ENCODE measurements at places on chromosomes 16 and 17.

DNA sequence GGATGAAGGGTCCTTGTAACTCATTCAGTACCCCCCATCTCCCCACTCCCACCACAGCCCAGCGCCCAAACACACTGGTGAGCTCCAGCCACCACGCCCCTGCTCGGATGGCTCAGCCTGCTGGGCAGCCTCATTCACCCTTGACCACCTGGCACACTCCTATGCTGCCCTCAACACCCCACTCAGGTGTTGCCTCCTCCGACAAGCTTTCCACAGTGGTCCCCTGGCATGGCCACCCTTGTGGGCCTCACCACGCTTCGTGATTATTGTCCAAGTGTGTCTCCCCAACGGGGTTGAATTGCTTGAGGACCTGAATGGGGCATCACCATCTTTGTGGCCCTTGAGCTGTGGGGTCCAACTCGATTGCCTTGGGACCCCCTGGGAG lies 12.0 kb upstream of the DOC2B start:
- DNase-seq, result no peak

- no peak for DNase-seq
These were observed 43.1 kb downstream of the TBX4 start for GRCh38 chr17:61495161-61495857.

GRCh38 chr17:4785311-4786105 lies 656 bp downstream of the VMO1 start:
- DNase-seq, result no peak

GRCh38 chr17:42184713-42185620 lies at the start of gene HCRT:
Gene HCRT, minus strand, starts transcription at chr17:42185452. Its CDS starts 87 bp downstream, at chr17:42185365.
- peak; percentile 49 for DNase-seq

DNA sequence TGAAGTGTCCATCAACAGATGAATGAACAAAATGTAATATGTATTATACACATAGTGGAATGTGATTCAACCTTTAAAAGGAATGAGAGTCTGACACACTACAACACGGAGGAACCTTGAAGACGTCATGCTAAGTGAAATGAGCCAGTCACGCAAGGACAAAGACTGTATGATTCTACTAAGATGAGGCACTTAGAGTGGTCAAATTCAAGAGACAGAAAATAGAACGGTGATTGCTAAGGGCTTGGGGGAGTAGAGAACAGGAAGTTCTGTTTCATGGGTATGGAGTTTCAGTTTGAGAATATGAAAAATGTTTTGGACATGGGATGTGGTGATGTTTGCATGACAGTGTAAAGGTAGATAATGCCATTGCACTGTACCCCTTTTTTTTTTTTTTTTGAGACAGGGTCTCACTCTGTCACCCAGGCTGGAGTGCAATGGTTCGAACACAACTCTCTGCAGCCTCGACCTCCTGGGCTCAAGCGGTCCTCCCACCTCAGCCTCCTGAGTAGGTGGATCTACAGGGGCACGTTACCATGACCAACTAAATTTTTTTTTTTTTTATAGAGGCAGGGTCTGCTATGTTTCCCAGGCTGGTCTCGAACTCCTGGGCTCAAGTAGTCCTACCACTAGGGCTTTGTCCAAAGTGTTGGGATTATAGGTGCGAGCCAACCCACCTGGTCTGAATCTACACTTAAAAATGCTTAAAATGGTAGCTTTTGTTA lies 2.9 kb upstream of the CCDC102A start:
- DNase-seq, result no peak
